ENCODE measurements at places on chromosomes 4 and X. TPM values are rescaled to one million over a fixed set of nuclear protein-coding genes. Genes with fewer than 3 reads are reported as not detected.

The UGT8 gene
- 2.0 TPM for total RNA-seq

The CPLX1 gene
- total RNA-seq = 0.48 TPM

The CYBB gene
- 62.0 TPM for total RNA-seq

DNA sequence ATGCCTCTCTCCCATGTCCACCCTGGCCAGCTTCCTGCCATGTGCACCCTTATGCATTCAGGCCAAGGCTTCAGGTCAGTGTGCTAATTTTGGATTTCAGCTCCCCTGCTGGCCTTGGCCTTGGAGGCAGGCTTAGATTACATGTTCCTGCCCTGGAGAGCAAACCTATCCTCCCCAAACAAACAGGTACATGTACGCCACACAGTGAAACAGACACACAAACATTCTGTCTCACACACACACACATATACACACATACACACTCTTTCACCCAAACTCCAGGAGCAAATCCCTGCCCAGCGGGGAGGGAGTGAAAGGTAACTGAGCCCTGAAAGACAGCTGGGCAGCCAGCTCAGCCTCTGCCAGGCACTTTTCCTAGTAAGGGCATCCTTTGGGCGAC is 62.7 kb upstream of the ARHGAP36 start:
- no peak for DNase-seq

DNA sequence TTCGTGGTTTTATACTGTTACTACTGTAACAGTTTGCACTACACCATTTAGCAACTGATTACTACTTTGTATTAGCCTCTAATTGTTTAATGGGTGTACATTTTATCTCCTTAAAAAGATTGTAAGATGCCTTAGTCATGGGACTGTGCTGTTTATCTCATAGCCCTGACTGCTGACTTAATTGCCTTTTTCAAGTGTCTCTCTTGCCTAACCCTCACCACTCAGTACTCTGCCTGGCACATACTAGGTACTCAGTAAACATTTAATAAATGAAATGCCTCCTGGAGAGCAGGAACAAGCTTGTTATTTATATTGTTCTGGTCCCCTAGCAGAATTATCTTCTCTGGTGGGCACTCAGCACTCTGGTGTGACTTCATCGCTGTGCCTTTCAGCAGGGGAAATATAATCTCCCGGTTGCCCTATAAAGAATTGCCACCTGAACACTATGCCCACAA is 1.7 kb upstream of the STIM2 start:
- DNase-seq = no peak

DNA sequence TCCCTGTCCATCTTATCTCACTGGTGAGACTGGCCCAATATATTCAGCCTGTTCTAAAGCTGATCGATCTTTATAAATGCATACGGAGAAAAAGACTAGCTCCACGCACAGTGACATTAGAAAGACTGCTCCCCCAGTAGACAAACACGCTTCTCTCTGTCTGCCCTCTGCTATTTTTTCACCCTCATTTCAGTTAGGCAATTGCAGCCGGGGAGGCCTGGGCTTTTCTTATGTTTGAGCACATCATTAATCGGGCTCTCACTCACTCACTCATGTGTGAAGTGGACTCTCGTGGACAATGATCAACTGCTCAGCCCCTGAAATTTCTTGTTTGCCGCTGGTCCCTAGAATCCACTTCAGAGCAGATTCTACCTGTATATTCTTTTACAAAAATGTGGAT is 824.7 kb upstream of the TENM3 start:
- DNase-seq = no peak

DNA sequence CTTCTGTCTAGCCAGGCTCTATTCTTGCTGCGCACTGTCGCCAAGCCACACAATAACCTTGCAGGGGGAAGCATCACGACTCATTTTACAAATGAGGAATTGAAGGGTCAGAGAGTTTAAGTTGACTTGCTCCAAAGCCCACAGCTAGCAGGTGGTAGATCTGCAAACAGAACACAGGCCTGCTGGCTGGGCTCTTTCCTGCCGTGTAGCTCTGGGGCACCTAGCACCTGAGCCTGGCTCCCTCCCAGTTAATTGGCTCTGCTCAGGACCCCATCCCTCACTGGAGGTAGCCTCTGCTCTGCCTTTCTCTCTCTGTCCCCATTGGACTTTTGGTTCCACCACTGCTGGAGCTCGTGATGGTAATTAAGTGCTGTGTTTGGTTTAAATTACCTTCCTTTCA is 98.5 kb downstream of the NSUN7 start:
- no peak for DNase-seq

DNA sequence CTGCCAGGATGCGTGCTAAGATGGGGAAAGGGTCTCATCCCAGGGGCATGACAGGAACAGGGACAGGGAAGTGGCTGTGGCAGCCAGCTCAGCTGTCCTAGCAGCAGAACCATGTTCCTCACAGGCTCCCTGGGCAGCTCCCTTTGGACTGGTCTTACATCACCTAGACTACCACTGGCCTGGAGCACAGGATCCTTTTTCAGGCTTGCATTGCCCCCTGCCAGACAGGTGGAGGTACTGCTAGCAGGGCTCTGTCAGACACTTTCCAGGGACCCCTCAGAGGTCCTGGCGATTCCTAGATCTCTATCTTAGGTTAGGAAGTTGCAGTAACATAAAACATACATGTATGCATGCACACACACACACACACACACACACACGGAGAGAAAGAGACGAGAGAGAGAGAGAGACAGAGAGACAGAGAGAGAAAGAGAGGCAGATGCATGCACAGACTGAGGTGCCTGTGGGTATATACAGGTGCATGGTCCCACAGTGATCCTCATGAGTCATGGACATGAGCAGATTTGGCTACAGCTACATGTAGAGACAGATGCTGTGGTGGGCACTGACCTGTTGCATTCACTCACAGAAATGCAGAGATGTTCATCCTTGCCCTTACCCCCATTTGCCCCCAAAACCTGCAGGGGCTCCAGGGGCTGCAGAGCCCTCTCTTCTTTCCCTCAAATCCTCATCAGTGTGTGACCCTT is 63.6 kb downstream of the STARD8 start:
- DNase-seq = no peak

DNA sequence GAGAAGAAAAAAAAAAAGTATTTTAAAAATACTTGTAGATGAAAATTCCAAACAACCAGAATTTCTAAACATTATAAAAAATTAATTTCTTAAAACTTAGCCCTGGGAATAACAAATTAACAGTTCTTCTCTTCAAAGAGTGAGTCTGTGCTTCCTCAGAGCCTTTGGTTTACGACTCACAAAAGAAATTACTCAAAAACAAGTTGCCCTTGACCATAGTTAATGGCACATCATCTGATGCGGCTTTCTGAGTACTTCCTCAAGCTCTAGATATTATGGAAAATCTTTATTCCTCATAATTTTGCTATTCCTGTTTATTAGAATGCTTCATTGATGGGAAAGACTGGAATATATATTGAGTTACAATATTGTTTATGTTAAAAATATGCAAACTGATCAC is 23.7 kb downstream of the TAPT1 start:
- no peak for DNase-seq
